ENCODE measurements at places on chromosomes 16 and 17. TPM values are rescaled to one million over a fixed set of nuclear protein-coding genes. Genes with fewer than 3 reads are reported as not detected.

GRCh38 chr17:74599448-74599939 is 7.4 kb upstream of the CD300LD start:
- DNase-seq: no peak

- no peak for DNase-seq
Measured at GRCh38 chr17:9443811-9444210, 131.8 kb downstream of the STX8 start.

DNA sequence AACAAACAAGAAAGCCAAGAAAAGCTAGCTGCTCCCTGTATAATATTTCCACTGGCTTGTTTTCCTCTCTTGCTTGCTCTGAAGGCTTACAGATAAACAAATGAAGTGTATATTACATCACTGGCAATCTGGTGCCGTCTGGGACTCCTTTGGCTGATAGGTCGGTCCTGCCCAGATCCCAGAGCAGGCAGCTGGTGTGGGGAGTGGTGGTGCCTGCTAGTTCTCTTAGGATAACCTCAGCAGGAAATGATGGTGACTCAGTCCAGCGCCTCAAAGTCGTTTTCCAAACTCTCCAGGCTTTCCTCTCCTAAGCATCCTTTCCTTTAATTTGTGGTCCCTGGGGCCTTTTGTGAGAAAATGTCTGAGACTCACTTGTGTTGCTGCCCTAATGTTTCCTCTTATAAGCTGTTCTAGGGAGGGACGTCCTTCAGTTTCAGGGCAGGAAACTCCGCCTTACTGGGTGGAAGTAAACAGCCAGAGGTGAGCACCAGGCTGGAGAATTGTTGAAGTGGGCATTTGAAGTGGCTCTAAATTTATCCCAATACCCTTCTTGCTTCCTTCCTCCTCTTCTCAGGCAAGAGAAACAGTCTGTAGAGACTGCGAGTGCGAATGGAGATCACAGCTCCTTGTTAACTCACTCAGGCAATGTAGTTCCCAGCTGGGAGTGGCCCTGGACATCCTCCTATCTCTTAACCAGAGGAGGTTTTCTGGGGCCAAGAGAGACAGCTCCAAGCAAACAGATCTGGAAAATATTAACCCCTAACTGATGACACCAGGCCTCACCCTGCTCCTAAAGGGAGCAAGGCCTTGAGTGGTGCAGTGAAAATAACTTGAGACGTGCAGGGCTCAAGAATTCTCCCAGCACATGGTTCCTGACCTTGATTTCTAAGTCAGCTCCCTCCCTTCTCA is 34.9 kb downstream of the CD300LF start:
- DNase-seq: no peak

DNA sequence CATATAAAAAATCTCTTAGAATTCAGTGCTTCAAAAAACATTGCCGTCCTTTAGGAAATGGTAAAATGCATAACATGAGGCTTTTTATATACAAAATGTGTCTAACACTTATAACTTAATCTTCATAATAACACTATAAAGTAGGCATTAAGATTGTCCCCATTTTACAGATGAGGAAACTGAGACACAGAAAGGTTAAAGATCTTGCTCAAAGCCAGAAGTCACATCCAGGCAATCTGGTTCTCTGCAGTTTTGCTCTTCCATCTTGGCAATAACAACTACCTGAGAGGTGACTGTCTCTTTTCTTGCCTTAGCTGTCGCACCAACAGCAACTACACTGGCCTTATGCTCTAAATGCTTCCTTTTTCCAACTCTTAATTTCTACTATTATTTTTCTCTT is 24.5 kb downstream of the AP1G1 start:
- no peak for DNase-seq

DNA sequence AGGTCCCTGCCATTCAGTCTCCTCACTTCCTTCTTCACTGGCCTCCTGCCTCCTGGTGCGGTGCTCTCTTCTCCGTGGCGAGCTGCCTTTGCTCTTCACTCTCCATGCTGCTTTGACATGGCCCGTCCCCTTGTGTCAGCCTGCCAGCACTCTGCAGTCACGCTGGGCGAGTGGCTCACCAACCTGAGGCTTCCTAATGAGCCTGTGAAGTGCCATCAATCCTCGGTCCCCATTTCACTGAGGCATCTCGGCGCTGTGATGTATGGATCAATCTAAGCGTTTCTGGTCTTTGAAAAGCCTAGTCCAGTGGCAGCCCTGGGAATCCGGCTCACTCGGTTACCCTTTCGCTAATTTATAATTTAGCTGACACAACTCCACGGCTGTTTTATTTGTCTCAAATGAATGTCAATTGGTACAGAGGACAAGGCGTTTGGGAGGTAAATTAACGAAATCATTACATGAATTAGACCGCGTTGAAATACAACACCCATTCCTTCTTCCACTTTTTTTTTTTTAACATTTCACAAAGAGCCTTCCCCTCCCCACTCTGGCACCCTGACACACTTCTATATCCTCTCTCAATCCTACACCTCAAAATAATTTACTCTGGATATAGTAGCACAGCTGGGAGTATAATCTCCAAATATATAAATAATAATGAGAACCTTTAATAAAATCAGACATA is 610.7 kb downstream of the TMEM114 start:
- no peak for DNase-seq

GRCh38 chr17:79325709-79326430 is 251.2 kb downstream of the ENGASE start:
- peak; percentile 68 for DNase-seq

The PAQR4 gene
- 10.5 TPM for polyA plus RNA-seq

The RCVRN gene
- not detected for polyA plus RNA-seq

The NUPR1 gene
- polyA plus RNA-seq: 10.5 TPM

The SMPD3 gene
- 1.5 TPM for polyA plus RNA-seq

Data from right renal pelvis (tissue), 4 donors.